ENCODE measurements at places on chromosomes 13 and 19.

GRCh38 chr19:38819231-38819920 is 6.6 kb upstream of the LGALS4 start:
- DNase-seq = no peak

DNA sequence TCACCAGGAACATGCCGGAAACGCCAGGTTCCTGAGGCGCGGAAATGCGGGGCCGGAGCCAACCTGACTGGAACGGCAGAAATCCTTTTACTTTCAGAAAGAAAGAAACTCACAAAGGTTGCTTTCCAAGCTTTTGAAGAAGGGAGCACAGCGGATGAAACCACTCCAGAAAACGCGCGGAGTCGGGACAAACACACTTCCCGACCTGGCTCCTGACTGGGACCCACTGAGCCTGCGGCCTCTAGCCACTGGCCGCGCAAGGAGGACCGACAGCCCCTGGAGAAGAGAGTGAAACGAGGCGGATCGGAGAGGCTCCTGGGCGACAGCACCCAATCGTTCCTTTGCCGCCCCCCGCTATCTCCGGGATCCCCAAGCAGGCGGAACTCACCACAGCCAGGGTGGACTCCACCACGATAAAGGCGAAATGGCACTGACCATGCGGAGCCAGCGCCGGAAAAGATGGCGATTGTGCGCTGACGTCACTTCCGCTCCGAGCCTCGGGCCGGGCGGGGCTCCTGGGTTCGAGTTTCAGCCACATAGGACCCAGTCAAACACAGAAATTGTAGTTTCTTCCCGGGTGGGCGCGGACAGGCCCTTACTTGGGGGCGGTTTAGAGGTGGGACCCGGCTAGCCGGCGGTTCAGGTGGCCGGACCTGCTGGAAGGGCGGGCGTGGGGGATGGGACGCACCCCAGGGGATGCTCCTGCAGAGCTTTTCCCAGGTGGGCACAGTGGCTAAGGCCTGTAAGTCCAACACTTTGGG is at the start of gene ZNF121:
Gene ZNF121 (minus strand): TSS at position 432 of the 761 bp plus-strand sequence. CDS start 16,407 bp downstream, outside the sequence.
- DNase-seq = peak; percentile 76

DNA sequence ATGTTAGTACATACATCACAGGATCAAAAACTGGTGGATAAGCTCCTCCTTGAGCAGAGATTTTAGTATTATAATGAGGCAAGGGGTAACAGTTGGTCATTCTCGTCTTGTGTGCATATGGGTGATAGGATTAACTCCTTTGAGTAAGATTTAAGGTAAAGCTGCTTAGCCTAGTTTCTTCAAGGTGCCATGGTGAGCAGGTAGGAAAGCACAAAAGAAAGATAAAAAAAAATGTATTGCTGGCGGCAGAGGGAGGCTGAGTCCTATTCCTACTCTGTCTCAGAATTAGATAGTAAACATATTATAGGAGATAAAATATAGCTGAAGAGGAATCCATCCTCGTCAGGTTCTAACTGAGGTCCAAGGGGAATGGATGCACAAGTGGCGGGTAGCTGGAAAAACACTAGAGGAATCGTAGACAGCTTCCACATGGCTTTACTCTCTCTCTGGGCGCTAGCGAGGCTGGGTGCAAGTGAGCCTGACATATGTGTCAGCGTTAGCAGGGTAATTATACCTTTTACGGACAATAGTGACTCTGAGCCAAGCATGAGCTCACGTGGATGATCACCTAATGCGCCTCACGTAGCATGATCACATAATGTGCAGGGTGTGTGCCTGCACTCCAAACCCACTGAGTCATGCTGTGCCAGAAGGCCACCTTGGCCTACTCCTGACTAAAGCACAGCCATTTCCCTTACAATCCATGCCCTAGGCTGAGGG is 734.3 kb upstream of the MIR17HG start:
- DNase-seq = no peak

DNA sequence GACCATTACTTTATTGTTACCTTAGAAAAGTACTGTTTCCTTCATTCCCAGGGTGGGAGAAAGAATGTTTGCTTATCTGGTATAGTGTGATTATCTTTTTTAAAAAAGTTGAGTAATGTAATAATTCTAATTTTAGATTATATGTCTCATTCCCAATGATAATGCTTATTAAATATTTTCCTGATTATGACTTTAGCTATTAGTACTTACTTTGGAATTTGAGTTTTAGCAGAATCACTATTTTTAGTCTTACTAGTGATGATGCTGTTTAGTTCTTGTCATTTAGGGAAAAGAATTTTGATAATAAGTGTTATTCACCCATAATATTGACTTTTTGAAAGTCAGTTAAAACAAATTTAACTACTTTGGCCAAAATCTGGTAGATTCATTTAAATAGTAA is 95.2 kb downstream of the FRY start:
- DNase-seq = no peak

DNA sequence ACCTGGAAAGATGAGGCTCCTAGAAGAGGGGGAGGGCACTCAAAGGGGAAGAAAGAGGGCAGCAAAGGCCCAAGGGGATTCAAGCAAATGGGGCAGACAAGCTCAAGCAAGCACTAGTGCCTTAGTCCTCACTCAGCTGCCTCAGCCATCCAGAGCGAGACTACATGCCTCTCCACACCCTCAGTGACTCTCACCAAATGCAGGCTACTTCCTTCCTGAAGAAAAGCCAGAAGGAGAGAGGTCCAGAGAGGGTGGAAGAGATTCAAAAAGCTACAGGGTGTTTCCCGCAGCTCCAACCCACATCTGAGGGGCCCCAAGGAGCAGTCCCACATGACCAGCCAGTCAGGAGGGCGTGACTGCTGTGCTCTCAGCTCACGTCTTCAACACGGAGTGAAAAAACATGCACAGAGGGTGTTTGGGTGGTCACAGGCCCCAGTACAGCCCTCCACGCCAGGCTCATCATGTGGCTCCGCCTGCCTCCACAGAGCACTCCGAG is 40.5 kb downstream of the MIPEP start:
- no peak for DNase-seq

DNA sequence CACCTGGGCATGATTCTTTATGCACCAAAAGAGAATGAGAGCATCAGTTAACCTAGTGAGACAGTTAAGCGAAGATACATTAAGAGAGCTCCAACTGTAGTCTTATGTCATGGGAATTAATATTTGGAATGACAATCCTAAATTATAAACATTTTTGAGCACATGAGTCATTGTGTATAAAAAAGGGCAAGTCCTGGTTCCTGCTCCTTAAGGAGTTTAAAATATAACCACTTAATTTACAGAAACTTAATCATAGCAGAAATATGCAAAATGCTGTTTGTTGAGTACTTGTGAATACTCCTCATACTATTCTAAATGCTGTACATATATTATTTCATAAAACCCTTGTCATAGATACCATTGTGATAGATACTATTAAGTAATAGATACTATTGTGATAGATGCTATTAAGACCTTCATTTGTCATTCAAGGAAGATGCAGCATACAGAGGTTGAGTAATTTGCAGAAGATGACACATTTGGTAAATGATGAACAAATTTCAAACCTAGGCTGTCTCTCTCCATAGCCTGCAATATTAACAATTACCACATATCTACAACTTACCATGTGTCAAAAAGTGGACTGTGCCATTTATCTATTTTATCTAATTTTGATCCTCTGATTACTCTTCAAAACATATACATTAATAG is 301.0 kb downstream of the TBC1D4 start:
- DNase-seq = peak; percentile 40

Data from LHCN-M2 (cell line).